ENCODE measurements at places on chromosomes 7 and 10.

DNA sequence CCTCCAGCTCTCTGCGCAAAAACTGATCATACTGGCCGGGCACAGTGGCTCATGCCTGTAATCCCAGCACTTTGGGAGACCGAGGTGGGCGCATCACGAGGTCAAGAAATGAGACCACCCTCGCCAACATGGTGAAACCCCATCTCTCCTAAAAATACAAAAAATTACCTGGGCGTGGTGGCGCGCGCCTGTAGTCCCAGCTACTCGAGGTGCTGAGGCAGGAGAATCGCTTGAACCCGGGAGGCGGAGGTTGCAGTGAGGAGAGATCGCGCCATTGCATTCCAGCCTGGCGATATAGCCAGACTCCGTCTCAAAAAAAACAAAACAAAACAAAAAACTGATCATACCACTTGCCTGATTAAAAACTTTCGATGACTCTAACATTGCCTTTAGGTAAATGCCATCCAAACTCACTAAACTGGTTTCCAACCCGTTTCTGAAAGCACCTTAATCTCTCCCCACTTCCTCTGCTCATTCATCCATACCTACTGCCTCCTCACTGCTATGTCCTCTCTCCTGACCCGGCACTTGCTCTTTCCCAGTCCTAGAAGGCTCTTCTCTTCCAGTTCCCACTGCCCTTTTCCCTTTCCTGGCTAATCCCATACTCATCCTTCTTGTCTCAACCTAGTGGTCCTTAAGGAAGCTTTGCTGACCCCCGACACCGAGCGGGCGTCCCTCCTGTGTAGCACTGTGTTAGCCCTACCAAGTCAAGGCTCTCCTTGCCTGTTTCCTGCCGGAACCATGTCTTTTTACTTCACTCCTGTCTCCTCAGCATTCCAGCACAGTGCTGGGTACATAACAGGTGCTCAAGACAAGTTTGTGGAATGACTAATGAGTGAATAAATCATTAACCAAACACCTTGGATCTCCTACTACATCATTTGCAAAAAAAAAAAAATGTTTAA is 686 bp upstream of the MIOS start:
- no peak for DNase-seq

DNA sequence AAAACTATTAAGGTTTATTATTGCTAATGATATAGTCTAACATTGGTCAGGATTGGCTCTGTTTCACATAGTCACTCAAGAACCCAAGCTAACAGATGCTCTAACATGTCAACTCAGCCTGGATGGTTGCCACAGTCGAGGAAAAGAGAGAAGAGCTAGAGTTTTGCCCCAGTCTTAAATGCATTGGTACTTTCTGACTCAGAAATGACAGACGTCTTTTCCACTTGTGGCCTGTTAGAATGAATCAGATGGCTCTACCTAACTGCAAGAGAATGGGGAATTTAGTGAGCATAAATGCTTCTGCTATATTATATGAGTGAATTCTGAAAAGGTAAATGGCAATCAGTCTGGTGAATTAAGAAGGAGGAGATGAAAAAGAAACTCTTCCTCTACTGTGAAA is 13.9 kb downstream of the HECTD2 start:
- DNase-seq, result peak; percentile 3

- no peak for DNase-seq
Observed at GRCh38 chr7:2037301-2037807, 195.4 kb downstream of the MAD1L1 start.

GRCh38 chr7:106346678-106347217 is 62.0 kb upstream of the NAMPT start:
- DNase-seq, result peak; percentile 87

- no peak for DNase-seq
Observed at GRCh38 chr10:5650664-5651387, 15.6 kb downstream of the ASB13 start.

DNA sequence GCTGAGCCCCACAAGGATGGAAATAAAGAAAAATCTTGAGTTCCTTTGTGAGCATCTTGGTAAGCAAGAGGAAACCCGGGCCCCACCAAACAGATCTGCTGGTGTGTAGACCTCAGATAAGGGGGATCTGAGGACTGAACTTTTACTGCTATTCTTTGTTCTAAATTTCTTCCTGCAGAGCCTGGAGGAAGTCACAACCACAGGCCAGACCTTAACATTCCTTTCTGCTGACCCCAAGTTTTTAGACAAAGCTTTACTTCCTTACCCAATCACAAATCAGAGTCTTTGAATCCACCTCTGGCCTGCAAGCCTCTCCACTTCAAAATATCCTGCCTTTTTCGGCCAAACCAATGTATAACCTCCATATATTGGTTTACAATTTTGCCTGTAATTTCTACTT is 352.6 kb upstream of the AUTS2 start:
- DNase-seq, result no peak

GRCh38 chr7:81624650-81625631 is 144.9 kb downstream of the HGF start:
- DNase-seq, result no peak

GRCh38 chr10:81866753-81867152 is 8.2 kb upstream of the NRG3 start:
- DNase-seq, result no peak

DNA sequence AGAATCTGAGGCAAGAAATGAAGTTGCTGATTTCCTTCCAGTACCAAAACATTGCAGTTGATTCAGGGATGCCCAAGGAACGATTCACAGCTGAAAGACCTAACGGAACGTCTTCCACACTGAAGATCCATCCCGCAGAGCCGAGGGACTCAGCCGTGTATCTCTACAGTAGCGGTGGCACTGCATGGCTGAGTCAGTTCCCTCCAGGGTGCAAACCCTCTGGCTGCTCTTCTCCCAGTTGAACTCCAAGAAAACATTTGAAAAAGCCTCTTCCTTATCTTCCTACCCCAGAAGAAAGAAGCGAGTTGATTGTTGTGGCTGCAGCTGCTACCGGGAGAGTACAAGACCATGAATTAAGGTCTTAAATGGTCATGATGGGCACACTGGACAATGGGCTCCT is 147.1 kb upstream of the PRSS1 start:
- no peak for DNase-seq

- no peak for DNase-seq
Observed at GRCh38 chr7:138349841-138350700, 110.0 kb upstream of the TRIM24 start.

GRCh38 chr7:81956520-81956919 is 186.7 kb upstream of the HGF start:
- DNase-seq, result peak; percentile 19

GRCh38 chr7:113083132-113083815 is 3.4 kb downstream of the GPR85 start:
- no peak for DNase-seq

- DNase-seq, result no peak
Observed at GRCh38 chr10:97903128-97904017, 53.7 kb downstream of the GOLGA7B start.

DNA sequence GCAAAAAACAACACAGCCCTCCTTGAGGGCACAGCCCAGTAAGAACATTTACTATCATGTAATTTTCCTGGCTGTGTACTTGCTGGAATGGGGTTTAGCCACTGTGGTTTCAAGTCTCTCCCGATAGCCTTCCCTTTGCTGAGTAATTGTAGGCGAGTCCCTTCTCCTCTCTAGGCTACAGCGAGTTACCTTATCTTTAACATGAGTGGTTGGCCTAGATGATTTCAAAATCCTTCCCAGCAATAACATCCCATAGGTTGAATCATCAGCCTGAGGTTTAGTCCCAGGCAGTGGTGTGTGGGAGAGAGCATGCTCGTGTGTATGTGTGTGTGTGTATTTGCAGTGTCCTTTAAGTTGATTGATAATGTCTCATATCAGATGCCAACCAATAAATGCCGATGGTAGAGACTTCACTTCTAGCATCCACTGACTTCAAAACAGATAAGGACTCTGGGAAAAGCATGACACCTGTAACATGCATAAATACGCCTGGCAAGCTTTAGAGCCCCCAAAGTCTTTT is 142.9 kb upstream of the ZMIZ1 start:
- DNase-seq, result peak; percentile 94

DNA sequence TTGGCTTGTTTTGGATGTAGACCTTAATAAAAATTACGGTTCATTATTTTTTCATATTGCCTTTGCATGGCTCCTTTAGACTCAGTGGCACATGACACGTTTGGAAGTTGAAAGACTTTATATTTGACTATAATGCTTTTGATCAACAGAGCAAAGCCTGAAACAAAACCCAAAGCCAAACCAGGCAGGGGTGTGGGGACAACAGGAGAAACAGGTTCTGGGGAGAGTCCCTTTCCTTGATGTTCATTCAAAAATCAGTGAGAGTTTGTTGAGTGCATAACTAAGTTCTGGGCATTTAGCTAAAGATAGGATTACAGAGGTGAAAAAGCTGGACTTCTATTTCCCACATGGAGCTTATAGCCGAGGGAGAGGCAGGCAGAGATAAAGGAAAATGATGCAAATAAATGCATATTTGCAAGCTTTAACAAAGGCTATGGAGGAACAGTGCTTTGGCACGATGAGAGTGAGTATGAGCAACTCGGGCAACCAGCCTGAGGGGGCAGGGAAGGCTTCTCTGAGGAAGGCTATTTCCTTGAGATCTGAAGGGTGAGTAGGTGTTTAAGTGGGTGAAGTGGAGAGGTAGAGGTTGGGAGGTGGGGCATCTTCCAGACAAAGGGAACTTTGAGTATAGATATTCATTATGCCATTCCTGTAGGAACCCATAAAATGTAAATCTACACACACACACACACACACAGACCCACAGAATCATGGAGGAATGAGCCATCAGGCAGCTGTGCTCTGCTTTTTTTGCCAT is 34.5 kb upstream of the PDZD8 start:
- no peak for DNase-seq

DNA sequence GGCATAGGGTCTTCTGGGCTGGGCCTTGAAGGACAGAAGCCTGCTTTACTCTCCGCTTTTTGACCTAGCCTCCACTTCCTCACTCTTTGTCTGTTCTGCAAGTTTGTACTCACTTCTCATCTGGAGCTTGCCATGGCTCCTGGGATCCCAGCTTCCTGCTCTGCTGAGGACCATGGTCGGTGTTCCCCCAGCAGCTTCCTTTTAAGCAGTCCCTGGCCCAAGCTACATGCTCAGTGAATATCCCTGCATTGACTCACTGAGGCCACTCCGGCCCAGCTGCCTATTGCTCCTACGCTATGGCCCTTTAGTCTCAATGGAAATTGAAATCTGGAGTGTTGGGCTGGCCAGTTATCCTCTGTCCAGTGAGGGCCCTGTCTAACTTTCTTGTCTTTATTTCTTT is 427.7 kb downstream of the RPS24 start:
- no peak for DNase-seq

GRCh38 chr10:49803988-49804387 is 41.9 kb upstream of the OGDHL start:
- no peak for DNase-seq

GRCh38 chr10:5536486-5537081 is 11.8 kb downstream of the CALML3 start:
- DNase-seq, result no peak

- DNase-seq, result peak; percentile 38
Observed at GRCh38 chr10:46255801-46256747, 30.7 kb upstream of the ANTXRL start.

- no peak for DNase-seq
Observed at GRCh38 chr7:95469848-95470247, 15.9 kb upstream of the ASB4 start.

GRCh38 chr7:91644256-91644655 is 236.2 kb downstream of the MTERF1 start:
- DNase-seq, result no peak

GRCh38 chr10:86077871-86078638 is 288.5 kb downstream of the GRID1 start:
- no peak for DNase-seq

DNA sequence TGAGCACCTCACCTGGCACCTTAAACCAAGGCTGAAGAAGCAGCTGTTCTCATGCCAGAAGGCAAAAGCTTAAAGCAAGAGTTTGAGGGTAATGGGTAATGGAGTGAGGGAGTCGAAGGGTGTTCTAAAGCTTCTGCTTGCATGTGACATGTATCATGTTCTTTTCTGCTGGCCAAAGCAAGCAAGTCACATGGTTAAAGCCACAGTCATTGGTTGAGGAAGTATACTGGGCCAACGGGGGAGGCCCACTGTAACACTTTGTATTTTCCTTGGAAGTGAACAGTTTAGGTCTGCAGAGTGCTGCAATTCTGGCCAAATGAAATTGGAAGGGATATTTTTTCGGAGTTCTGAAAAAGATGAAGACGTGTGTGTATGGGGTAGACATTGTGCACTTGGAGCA is 75.7 kb downstream of the REEP3 start:
- DNase-seq, result no peak

DNA sequence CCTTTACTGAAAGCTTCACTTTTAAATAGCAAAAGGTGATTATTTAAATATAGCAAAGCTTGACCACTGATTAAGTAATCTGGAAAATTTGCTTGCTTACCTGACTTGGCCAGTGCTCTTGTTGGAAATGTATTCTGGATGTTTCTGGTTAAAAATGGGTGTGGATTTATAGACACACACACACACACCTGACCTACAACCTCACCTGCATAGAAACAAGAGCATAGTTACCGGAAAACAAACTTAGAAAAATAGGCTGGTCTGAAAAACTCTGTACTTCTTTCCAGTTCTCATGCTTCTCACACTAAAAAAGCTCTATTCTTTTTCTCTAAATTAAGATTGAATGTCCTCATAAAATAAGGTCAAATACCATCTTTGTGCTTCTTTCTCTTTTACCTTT is at the start of gene AGR3:
Gene AGR3, minus strand, starts transcription at position 140 of the 400 bp plus-strand sequence. CDS start 3,365 bp downstream, outside the sequence.
- DNase-seq, result no peak

DNA sequence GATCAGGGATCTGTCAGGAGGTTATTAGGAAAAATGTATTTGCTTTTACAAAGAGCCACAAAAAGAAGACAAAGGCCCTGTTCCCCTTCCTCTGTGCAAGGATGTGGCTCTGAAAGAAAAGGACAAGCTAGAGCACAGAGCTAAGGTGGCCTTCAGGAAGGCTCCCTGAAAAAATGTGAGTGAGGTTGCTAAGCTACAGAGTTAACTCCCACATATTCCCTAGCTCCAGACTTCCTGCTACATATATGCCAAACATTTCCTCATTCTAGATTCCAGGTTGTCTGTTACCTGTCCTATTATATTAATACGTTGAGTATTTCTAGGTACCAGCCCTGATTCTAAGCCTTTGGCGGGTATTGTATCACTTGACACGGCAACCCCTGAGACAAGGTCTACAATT is 369.0 kb downstream of the PARD3 start:
- no peak for DNase-seq

DNA sequence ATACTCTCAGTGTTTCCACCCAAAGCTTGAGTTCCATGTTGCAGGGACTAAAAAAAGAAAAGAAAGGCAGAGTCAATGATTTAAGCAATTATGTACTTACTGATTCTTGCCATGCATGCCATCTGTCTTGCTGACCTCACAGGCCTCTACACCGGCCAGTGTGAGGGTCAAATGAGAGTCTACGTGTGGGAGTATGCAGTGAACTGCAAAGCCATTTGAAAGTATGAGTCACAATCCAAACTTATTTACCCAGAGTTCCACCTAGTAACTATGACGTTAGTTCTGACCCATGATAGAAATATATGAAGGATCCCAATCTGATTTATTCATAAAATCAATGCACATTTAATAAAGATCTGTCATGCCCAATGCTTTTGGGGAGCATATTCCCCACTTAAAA is 26.5 kb downstream of the PDE1C start:
- no peak for DNase-seq

- no peak for DNase-seq
Observed at GRCh38 chr10:16586358-16587138, 64.9 kb upstream of the C1QL3 start.

- DNase-seq, result peak; percentile 51
Observed at GRCh38 chr10:110827410-110827809, 44.3 kb upstream of the PDCD4 start.

GRCh38 chr7:101109368-101109767 is 17.5 kb upstream of the SERPINE1 start:
- no peak for DNase-seq
